ENCODE measurements at places on chromosomes 3 and 15.
A peak's percentile ranks its signal among the peaks of the same experiment; 100 is the strongest.

DNA sequence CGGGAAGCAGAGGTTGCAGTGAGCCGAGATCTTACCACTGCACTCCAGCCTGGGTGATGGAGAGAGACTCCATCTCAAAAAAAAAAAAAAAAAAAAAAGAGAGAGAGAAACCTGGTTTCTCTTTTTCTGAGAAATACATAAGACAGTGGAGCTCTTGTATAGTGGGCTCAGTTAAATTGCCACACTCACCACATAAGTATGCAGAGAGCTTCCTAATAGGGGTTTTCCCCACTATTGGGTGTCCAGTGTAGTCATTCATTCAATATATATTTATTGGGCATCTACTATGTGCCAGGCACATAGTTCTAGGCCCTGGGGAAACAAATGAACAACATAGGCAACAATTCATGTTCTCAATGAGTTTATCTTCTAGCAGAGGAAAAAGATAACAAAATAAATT lies 48.9 kb upstream of the FMN1 start:
- no peak for DNase-seq

DNA sequence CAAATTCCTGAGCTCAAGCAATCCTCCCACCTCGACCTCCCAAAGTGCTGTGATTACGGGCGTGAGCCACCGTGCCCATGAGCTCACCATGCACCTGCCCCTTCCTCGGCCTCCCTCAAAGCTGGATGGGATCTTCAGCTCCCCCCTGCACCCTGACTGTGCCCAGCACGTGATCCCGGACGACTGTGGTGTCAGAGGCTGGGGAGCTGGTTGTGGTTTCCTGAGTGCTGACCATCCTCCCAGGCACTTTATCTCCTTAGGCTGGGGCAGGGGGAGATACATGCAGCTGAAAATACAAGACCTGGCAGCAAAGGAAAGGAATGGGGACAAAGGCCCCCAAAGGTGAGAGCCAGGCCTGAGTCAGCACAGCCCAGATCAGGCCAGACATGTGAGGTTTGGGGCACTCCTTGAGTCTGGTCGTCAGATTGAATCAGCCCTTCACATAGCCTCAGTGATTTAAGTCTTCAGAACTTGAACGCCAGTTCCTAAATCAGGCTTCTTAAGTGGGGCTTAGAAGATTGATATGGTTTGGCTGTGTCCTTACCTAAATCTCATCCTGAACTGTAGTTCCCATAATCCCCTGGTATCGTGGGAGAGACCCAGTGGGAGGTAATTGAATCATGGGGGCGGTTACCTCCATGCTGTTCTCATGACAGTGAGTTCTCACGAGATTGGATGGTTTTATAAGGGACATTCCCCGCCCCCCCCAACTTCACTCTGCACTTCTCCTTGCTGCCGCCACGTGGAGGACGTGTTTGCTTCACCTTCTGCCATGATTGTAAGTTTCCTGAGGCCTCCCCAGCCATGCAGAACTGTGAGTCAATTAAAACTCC lies 35.8 kb downstream of the PRKCD start:
- peak; percentile 30 for DNase-seq

DNA sequence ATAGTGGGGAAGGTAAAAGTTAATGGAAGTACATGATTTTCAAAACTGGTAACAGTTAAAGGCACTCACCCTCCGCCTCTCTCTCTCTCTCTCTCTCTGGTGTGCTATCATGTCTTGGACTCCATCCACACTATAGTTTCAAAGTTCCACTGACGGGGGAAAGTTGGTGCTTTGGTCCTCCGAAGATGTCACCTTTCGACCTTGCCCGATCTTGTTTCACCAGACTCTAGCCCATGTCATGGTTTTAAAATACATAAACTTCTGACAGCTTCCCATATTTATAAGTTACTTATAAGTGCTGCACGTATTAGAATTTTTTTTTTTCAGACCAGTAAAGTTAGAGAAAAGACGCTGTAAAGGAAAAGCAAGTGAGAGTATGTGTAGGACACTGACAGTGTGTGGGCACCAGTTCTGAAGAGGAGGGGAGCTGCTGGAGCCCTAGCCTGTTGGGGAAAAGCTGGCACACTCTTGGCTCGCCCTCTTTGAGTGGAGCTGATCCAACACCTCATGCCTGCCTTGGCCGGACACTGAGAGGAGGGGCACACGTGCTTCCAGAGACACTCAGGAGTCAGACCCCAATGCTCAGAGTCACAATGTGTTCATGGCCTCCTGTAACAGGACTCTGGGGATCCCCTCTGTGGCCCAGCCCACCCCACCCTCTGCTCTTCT lies 200.5 kb upstream of the TPM1 start:
- no peak for DNase-seq

GRCh38 chr3:125008766-125009165 lies 47.0 kb downstream of the HEG1 start:
- no peak for DNase-seq

GRCh38 chr15:36970522-36970921 lies 129.8 kb downstream of the MEIS2 start:
- no peak for DNase-seq

DNA sequence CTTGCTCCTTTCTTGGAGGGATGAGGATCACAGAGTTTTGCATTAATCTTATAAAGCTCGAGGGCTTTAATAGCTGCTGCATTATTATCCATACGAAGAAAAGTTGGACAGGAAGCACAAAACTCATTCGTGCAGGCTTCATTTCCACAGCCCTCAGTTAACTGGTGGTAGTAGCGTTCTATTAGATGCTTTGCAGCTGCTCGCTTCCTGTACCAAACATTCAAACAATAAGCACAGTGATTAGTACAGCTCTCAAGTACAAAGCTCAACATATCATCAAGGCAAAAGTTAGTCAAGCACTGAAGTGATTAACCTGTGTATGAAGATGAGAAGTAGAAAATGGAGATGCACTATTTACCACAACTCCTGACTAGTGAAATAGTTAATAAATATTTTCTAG lies 63.3 kb downstream of the UBE3A start:
- DNase-seq, result no peak

GRCh38 chr3:127274200-127274760 lies 13.6 kb downstream of the PRR20G start:
- DNase-seq, result no peak

DNA sequence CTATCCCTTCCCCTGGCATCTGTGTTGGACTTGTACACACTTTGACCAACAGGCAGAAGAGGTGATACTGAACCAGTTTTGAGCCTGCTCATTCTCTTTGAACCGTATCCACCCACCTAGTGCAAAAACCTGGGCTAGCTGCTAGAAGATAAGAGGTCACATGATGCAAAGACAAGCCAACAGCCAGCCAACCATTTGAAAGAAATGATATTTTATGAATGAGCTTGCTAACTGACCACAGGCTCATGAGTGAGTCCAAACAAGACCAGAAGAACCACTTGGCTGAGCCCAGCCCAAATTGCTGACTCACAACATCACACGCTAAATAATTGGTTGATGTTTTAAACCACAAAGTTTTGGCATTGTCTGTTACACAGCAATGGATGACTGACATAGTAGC lies 74.0 kb upstream of the CTNNB1 start:
- DNase-seq, result no peak

GRCh38 chr3:153652076-153652475 lies 469.1 kb upstream of the ARHGEF26 start:
- DNase-seq, result no peak

DNA sequence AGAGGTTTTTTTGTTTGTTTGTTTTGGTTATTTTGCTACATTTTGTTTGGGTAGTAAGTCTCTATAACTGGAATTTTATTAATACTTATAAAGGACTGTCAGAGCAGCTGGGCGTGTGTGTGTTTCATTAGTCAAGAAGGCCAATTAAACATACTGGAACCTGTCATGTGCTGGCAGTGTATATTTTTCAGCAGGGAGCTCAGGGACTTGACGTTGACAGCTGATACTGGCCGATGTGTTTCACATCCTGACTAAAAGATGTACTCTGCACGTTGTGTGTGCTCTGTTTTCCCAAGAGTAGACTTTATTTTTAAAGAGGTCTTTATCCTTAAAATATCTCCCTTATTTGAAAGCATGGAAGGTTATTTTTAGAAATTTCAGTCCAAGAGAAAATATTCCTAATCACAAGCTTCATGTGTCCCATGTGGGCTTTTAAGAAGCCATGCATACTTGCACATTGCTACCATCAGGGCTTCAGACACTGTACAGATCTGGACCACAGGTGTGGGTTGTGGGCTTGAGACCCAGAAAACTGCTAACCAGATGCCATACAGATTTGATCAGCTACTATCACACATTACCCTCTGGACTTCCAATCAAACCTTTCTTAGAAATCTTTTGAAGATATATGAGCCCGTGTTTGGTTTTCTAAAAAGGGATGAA lies 135.9 kb downstream of the FEZF2 start:
- DNase-seq, result no peak

GRCh38 chr3:183636221-183637105 lies 1.0 kb downstream of the KLHL24 start:
- peak; percentile 85 for DNase-seq

GRCh38 chr3:71087143-71088018 lies 496.1 kb downstream of the FOXP1 start:
- DNase-seq, result peak; percentile 25

DNA sequence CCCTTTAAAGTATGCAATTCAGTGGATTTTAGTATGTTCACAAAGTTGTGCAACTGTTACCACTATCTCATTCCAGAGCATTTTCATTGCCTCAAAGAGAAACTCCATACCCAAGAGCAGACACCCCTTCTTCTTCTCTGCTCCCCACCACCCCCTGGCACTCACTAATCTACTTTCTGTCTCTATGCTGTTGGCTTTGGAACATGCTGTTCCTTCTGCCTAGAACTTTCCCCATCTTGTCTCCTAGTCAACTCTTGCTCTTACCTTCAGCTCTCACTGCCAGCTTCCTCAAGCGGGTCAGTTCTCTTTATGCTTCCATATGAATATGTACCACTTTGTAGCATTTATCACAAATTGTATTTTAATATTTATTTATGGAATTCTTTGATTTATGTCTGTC lies 50.1 kb downstream of the TYRO3 start:
- DNase-seq, result no peak

GRCh38 chr3:71371282-71371681 lies 212.2 kb downstream of the FOXP1 start:
- DNase-seq, result no peak

DNA sequence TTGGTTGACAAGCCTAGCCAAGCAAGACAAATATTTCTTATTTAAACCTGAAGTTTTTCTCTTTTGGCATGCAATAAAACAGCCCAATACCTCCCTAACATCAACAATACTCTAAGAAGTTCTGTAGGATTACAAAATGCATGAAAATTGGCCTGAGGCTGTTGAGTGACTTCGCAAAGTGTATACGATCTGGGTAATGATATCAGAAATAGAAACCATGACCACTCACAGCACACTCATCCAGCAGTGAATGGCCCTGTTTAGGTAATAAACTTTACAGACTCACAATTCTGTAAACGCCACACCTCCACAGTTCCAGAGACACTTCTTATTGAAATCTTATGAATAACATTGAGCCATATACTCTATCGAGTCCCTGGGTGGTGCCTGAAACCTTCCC lies 83.0 kb upstream of the NAALADL2 start:
- no peak for DNase-seq

DNA sequence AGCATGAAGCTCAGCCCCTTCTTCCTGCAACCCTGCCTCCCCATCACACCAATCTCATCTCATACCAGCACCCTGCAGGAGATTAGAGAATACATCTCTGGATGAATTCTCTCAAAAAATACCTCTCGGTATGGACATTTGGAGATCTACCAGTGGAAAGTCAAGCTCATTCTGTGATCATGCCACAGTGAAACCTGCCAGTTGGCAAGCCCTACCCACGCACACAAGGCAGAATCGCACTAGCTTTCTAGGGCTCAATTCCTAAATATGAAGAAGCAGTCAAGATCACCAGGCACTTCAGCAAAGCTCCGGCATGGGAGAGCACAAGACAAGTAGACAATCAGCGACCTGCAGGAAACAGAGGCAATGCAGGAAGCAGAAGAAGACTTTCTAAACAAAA lies 221.2 kb downstream of the NTRK3 start:
- no peak for DNase-seq

DNA sequence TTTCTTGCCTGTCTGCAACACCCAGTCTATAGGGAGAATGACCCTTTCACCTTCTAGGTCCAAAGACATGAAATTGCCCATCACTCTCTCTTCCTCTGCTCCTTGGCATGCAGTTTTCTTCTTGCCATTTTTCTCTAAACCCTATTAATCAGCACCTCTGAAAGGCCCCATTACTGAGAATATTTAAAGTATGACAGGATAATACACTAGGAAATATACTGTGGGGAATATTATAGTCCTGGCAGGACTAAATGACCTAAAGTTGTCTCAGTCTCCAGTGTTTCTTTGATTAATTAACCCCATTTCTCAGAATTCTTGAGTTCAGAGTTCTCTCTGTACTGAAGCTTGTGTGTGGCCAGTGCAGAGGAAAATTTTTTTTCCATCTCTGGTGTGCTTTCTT lies 730.7 kb downstream of the AGBL1 start:
- no peak for DNase-seq

- peak; percentile 10 for DNase-seq
Observed at GRCh38 chr3:109023656-109024254, 70.1 kb upstream of the GUCA1C start.

- DNase-seq, result no peak
Observed at GRCh38 chr3:8486936-8487335, 14.7 kb upstream of the LMCD1 start.

- no peak for DNase-seq
Observed at GRCh38 chr3:180594631-180595558, 7.1 kb upstream of the TTC14 start.

DNA sequence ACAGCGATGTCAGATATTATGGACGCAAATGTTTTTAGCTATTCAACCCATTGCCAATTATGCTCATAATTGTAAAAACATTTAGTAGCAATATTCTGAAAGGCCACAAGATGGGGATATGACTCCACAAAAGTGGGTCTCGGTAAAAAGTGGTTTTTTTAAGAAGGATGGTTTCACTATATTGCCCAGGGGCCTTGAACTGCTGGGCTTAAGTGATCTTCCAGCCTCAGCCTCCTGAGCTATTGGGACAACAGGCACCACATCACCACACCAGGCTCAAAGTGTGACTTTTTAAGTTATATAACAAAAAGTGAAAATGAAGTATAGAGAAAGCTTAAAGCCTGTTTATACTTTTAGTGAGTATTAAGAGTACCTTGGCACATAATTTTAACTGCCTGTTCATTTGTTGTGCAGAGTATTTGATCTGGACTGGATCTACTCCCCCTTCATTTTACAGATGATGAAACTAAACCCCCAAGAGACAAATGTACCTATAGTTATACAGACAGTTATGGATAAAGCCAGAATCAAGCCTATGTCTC lies 9.4 kb downstream of the NAA50 start:
- DNase-seq, result no peak

DNA sequence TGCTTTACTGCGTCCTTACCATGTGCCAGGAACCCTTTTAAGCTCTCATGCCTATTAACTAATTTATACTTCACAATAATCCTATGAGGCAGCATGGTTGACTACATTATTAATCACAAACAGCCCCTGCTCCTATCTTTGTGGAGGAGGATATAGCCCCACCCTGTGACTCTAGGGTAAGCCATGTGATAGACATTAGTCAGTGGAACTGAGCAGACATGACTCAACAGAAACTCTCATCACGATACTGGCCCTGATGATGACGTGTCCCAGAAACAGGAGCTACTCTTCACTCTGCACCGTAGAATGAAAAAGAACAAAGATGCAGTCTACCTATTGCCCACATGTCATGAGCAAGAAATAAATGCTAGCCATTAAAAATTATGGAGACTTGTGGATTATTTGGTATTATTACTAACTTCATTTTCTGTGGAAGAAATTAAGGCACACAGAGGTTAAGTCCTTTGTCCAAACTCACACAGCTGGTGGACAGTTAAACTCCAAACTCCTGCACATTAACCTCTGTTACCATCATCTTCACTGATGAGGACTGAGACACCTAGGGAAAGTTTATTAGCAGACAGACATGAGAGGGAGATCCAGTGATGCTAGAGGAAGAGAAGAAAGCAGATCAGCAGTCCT lies 51.2 kb downstream of the CFAP20DC start:
- DNase-seq, result no peak

Data from activated T-helper 9 cell treated with anti-CD3 and anti-CD28 coated beads, Interleukin-2, amount 50 U/mL, for 16 hours (primary cell).